Left lobe of liver (tissue), 2 donors: ENCODE measurements at places on chromosomes 3 and 15.

- DNase-seq = no peak
Measured at GRCh38 chr15:55990998-55991397, 2.4 kb downstream of the NEDD4 start.

GRCh38 chr3:178623666-178624255 is 87.5 kb downstream of the KCNMB2 start:
- no peak for DNase-seq

DNA sequence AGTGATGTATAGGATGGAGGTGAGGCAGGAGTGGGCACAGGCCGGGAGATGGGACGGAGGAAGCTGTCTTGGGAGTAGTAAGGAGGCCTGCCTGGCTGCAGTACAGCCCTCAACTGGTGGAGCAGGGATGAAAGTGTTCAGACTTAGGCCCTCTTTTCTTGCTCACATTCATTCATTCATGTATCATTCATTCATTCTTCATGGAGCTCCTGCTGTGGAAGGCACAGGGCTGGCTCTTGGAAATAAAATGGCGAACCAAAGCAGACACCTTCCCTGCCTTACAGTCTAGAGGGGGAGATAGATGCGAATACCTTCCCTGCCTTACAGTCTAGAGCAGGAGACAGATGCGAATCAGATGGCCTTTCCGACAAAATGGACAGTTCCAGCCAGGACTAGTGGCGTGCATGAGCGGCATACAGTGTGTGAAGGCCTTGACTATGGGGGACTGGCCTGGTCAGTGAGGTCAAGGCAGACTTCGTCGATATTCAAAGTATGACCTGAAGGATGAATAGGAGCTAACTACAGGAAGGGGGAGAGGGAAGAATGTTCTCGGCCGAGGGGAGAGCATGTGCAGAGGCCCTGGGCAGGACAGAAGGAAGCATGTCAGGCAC is 143.2 kb upstream of the TLE3 start:
- no peak for DNase-seq

DNA sequence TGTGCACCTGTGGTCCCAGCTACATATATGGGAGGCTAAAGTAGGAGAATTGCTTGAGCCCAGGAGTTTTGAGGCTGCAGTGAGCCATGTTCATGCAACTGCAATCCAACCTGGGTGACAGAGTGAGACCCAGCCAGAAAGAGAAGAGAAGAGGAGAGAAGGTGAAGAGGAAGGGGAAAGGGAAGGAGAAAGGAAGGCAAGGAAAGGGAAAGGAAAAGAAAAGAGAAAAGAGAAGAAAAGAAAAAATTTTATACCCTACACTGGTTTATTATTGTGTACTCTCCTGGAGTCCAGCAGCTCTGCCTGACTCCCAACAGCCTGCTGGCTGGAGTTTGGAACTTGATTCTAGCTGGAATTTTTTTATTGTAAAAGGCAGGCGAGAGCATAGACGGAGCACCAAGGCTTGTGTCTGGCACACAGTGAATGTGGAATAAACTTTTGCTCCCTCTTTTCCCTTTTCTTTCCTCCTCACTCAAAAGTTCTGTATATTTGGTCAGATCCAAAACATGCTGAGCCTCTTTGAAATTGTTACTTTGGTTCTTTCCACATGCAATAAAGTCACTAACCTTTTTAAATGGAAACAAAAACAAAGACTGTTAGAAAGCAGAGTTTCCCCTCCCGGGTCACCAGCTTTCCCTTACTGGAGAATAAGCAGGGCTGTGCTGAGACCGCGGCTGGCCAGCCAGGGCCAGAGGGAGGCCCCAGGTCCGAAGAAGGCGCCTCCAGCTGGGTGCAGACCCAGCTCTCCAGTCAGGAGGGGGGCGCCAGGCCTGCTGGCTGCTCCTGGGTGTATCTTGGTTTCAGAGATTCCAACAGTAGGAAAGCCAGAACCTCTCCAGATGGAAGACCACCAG is 9.9 kb downstream of the THSD4 start:
- no peak for DNase-seq

GRCh38 chr3:169390271-169390670 is 273.2 kb downstream of the MECOM start:
- no peak for DNase-seq

GRCh38 chr3:134600206-134600605 is 50.6 kb downstream of the KY start:
- no peak for DNase-seq

- no peak for DNase-seq
Measured at GRCh38 chr3:13353506-13353905, 66.6 kb downstream of the NUP210 start.

- DNase-seq = no peak
Measured at GRCh38 chr3:107521469-107522059, 1.2 kb upstream of the BBX start.

DNA sequence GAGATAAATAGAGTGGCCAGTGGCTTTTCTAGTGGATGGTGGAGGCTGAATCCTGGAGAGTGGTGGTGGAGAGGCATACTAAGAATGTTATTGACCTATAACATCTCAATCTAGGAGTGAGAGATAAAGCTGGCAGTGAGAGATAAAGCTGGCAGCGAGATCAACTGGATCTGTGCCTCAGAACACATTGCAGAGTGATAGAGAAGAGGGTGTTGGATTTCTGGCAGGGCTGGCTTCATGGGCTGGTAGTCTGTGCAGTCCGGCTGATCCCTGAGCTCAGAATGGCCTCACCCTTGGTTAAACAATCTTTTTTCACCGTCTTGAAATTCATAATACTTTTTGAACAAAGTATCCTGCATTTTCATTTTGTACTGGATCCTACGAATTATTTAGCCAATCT is 221.2 kb downstream of the NLGN1 start:
- DNase-seq = no peak

- DNase-seq = no peak
Measured at GRCh38 chr15:49037546-49037940, 8.7 kb downstream of the SECISBP2L start.
